ENCODE measurements at places on chromosomes 3 and 15. TPM values are rescaled to one million over a fixed set of nuclear protein-coding genes. Genes with fewer than 3 reads are reported as not detected.
A peak's percentile ranks its signal among the peaks of the same experiment; 100 is the strongest.

- DNase-seq: no peak
Measured at GRCh38 chr3:41581700-41582099, 380.2 kb downstream of the ULK4 start.

- DNase-seq: no peak
Measured at GRCh38 chr15:55786341-55786740, 43.4 kb upstream of the PRTG start.

GRCh38 chr3:17738921-17739320 is 3.5 kb downstream of the TBC1D5 start:
- no peak for DNase-seq

The PLA2G4E gene
- not detected for total RNA-seq

The POLQ gene
- total RNA-seq: 0.15 TPM

DNA sequence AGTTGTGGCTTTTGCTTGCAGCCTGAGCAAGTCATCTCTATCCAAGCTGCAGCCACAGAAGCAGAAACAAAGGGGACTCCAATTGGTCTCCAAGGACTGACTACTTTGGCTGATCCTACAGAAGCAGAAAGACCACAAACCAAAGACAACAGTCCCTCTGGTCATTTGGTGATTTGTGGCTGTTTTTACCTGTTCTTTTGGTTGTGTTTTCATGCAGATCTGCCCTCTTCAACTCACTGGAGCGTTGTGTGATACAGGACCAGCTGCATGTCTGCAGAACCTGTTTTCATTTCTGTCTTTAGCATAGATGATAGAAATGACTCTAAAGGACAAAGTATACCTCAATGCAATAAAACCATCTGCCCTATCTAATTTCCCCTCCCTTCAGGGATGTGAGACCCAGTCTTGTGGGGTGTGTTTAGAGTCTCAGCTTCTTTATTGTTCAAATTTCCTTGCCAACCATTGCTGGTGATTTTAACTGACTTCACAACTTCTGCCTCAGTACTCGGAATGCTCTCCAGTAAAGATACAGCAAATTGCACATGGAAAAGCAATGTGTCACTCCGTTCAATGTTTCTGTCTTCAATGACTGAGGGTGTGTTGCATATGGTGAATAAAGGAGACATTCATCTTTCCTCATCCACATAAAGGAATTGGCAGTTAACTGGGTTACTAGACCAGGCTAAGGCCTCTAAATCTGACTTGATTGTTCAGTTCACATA is 48.9 kb upstream of the SLC7A14 start:
- no peak for DNase-seq

The ITPKA gene
- 0.29 TPM for total RNA-seq

The AQP9 gene
- total RNA-seq: 0.78 TPM

DNA sequence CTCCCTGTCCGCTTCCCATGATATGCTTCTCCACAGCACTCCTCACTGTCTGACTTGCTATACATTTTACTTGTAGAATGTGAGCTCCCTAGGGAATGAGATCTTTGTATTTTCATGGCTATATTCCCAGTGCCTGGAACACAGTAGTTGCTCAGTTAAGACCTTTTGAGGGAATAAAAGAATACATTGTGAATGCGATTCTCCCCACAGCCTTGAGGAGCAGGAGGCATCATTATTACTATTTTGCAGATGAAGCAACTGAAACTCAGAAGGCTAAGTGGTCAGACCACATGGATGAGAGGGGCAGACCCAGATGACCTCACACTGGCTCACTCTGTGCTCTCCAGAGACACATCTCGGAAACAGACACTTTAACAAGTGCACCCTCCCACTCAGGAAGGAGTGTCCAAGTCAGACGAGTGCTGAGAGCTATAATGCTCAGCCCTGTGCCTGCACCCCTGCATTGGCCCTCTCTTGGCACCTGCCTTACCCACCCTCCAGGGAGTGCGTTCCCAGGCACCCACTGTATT is 46.8 kb downstream of the SST start:
- DNase-seq: no peak

GRCh38 chr3:66163222-66163621 is 57.6 kb upstream of the SLC25A26 start:
- DNase-seq: no peak

DNA sequence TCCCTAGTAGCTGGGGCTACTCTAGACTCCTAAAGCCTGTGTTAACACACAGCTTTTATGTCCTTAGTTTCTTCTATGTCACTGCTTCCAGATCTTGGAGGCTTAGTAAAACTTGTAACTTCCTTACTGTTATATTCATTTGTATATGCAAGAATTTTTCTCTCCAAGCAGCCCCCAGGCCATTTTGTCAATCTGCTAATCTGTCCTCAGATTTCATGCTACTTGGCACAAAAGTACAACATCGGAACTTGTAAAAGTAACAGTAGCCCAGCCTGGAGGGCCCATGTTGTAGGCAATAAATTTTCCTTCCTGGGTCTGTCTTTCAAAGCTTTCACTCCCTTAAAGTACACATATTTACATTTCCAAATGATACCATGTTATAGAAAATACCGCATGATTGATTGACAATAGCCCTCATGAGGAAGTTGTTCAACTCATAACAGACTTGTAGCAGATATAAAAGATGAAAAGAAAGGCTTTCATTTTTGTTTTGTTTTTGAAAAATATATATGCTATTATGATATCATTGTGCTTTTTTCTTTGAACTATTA is 324.2 kb downstream of the NEK10 start:
- DNase-seq: no peak

The SLMAP gene
- 71.4 TPM for total RNA-seq

GRCh38 chr15:78243058-78243457 is 8.7 kb upstream of the ACSBG1 start:
- DNase-seq: no peak

The TPM1 gene
- 32.4 TPM for total RNA-seq

The IMPG2 gene
- 0.47 TPM for total RNA-seq

The BTLA gene
- 9.4 TPM for total RNA-seq

GRCh38 chr3:101992863-101993262 is 143.5 kb downstream of the NFKBIZ start:
- DNase-seq: no peak

The COMMD4 gene
- 24.7 TPM for total RNA-seq

The TMEM89 gene
- 0.55 TPM for total RNA-seq

GRCh38 chr15:66862940-66863335 is 160.9 kb downstream of the SMAD6 start:
- DNase-seq: peak; percentile 68

The EIF4E3 gene
- 41.4 TPM for total RNA-seq

- DNase-seq: no peak
Measured at GRCh38 chr3:8627201-8627940, 17.2 kb downstream of the SSUH2 start.

The CCDC54 gene
- total RNA-seq: not detected

DNA sequence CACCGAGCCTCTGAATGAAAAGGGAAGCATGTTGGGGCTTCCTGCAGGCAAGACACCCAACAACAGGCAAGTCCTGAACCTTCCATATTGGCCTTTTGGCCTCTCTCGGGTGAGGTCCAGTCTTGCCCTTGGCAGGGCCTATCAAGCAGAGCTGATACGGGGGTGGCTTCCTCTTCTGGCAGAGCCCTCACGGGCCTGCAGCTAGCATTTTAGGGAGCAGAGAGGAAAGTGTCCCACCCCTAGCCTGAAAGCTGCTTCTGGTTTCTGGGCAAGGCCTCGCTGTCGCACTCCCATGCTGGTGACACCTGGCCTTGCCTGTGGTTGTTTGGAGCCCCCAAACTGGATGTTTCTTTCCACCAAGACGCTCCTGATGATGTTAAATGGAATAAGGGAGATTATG is 31.8 kb upstream of the CTSH start:
- DNase-seq: no peak

The EOMES gene
- 1.1 TPM for total RNA-seq

DNA sequence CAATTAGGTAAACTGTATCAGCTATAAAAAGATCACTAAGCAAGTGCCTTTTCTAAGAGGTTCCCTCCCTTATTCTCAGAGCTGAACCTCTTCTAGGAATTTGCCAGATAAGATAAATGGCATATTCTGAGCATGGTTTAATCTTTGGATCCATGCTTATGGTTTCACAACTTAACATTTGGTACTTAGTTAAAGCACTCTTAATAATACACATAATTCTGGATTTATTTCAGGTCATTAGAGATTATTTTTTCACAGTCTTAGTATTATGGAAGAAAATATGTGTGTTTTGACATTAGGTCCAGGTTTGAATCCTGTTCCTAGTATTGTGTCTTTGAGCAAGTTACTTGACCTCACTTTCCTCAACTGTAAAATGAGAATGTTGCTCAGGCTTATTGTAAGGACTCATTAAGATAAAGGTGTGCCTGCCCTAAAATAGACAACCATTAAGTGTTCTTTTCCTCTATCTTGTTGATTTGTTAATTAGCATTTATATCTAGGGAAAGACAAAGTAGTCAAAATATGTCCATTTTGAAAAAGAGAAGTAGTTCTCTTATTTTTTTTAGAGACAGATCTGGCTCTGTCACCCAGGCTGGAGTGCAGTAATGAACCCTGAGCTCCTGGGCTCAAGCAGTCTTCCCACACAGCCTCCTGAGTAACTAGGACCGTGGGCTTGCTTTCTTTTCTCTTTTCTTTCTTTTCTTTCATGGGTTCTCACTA is 43.4 kb downstream of the TSC22D2 start:
- no peak for DNase-seq

The NAALADL2 gene
- total RNA-seq: not detected

The CPNE9 gene
- not detected for total RNA-seq

The WDR76 gene
- total RNA-seq: 11.9 TPM

DNA sequence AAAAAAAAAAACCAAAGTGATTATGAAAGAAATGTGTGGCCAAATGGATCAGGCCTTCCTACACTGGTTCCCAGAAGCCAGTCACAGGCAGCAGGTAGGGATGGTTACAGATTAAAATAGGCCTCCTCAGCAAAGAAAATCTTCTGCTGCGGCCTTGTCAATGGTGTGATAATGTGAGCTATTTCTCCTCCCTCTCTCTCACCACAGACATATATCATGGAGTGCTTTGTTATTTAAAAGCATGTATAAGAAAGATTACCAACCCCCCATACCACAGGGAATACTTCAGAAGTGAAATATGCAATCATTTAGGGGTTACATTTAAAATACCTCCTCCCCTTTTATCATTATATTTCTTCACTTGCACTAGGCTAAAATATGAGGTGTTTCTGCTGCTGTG is 32.2 kb upstream of the LRTM1 start:
- no peak for DNase-seq

DNA sequence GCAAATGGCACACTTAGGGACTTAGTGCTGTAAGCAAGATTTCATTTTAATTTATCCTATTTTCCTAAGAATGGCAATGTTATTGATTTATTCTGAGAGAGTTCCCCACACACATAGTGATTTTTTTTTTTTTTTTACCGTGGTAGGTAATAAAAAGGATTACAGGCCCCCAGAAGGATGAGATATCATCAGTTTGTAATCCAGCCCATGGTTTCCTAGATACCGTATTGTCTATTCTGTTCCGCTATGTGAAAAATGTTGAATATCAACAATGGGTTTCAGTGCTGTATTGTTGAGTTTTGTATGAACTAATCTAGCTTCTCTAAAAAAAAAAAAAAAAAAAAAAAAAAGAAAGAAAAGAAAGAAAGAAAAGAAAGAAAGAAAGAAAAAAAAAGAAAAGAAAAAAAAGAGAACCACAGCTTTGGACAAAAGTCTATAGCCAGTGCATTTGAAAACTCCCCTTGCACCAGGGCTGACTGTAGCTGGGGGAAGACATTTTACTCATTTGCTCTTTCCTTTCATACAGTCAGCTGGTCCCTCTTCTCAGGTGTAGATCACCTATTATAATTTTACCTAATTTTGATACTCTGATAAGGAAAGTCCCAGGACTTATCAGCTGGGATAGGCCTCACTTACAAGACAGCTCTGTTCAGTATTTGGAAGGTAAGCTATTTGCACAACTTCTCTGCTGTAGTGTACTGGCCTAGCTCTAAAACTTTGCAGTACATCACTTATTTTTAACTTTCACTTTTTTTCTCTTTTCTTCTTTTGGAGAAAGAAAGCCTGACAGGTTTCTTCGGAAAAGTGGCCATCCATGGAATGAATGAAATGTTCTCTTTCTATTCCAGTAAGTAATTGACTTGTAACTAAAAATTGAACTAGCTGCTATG is 101.4 kb upstream of the SOX2 start:
- DNase-seq: no peak

The KIF7 gene
- 0.10 TPM for total RNA-seq

DNA sequence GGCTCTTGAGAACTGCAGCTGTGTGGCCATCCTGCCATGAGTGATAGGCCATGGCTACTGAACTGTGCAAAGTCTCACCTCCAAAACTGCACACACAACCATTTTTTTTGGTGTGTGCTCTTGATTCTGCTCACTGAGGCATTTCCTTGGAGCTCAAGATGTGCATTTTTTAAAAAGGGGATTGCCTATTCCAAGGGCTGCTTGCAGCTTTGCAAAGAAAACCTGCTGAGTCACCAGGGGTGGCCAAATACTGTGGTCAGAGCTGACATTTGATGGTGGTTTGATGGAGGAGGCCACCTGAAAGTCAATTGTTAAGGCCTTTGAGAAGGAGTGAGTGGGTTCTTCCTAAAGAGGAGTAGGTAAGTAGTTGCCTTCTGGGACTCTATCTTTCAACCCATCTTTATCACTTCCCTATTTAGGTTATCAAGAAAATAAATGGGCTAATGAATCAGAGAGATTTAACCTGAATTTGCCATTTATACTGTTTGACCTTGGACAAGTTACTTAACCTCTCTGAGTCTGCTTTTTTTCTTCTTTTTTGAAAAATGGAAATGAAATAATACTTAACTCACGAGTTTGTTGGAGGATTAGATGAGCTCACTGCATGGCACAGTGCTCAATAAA is 87.9 kb downstream of the CHST2 start:
- DNase-seq: no peak

DNA sequence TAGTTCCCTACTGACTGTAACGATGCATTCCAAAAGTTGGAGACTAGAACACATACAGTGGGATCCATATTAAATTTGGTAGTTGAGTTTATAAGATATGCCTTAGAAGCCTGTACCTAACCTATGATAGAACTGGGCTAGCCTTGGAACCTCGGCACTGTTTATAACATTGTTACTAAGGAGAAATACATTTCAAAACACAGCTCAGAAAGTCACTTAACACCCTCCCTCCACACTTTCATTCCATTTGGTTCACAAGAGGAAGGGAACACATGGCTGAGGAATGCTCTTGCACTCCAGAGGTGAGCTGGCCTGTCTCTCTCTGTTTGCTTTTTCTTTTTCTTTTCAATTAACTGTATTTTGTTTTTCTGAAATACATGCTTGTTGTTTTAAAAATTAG is 48.7 kb upstream of the TSC22D2 start:
- DNase-seq: no peak

DNA sequence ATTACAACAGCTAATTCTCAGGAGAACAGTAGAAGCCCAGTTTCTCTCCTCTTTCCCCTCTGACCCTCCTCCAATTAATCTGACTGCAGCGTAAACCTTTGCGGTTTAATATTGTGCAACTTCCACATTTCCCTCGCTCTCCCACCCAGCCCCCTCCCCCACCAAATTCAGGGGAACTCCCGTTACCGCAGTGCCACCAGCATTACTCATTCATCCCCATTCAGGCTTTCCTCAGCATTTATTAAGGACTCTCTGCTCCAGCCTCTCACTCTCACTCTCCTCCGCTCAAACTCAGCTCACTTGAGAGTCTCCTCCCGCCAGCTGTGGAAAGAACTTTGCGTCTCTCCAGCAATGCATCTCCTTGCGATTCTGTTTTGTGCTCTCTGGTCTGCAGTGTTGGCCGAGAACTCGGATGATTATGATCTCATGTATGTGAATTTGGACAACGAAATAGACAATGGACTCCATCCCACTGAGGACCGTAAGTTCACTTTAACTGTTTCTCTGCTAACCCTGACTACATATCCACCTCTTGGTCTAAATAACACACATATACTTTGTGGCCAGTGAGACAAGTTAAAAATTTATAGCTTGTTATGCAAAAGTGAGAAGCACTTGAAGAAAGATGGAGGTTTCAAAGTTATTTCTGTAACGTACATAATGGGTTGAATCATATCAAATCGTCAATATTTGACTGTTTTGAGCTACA is at the start of gene PTX3:
PTX3 (plus strand) TSS at position 268 of the 709 bp plus-strand sequence; CDS start at position 352, 84 bp downstream.
- no peak for DNase-seq

The ACP3 gene
- 1.5 TPM for total RNA-seq
